ENCODE measurements at places on chromosomes 6 and 20.

GRCh38 chr6:91063362-91063761 lies 476.5 kb upstream of the MAP3K7 start:
- DNase-seq = no peak

- DNase-seq = no peak
These were observed 15.3 kb downstream of the ECHDC1 start for GRCh38 chr6:127328043-127328609.

DNA sequence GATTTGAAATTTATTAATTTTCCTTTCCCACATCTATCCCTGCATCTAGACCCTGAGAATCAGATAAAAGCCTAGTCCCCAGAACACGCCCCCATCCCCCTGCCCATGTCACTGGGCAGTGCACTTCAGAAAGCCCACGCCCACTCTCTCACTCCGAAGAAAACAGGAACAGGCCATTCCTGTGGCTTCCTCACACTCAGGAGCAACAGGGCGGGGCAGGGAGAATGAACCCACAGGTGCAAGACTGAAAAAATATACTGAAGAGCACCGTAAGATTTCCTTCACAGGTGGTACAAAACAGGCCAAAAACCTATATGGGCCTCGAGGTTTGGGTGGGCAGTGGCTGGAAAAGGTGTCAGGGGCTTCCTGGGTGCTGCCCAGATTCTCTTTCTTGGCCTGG lies 3.4 kb downstream of the OXT start:
- no peak for DNase-seq

GRCh38 chr6:8079126-8079525 lies 14.9 kb upstream of the BLOC1S5 start:
- no peak for DNase-seq

GRCh38 chr20:62801284-62802010 lies 3.2 kb upstream of the OGFR start:
- DNase-seq = no peak

- no peak for DNase-seq
These were observed 724.9 kb downstream of the DOK5 start for GRCh38 chr20:55200317-55200716.

GRCh38 chr6:27293436-27294098 lies 18.5 kb downstream of the POM121L2 start:
- peak; percentile 82 for DNase-seq

GRCh38 chr6:14288910-14289309 lies 171.3 kb downstream of the CD83 start:
- no peak for DNase-seq

DNA sequence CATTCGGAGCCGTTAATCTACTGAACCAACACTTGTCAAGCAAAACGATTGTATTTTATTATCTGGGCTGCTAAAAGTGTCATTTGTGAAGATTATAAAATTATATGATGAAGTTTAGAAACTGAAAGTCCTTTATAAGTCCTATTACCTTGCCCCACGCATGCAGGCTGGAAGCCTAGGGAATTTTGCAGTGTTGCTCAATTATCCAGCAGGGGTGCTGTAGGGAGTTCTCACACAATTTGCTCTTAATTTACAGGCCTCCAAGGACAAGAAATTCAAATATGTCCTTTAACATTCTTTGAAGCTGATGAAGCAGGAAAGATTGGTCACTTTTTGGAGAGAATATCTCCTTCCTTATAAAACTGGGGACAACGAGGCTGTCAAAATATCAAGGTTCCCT lies 368.9 kb downstream of the LMBRD1 start:
- DNase-seq = no peak

DNA sequence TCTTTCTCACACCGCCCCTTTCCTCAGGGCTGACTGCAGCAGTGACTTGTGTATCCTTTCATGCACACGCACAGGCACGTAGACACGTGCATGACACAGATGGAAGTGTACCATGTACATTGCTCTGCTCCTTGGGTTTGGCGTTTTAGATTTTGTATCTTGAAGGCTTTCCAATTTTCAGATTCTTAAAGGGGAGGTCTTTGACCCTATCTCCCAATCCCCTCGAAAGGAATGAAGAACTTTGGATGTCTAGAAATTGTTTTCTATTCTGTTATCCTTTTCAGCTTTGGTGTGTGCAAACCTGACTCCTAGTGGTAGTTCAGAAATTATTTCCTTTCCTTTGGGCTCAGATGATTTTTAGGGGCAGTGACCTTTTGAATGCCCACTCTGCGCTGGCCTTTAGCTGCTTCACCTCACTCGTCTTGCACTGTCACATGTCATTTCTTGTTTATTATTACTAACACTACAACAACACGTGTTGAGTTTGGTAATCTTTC lies 63.0 kb downstream of the HIVEP1 start:
- DNase-seq = no peak
